Dermis microvascular lymphatic vessel endothelial cell (primary cell): ENCODE measurements at places on chromosomes 13 and 19. TPM values are rescaled to one million over a fixed set of nuclear protein-coding genes. Genes with fewer than 3 reads are reported as not detected.

Gene TNFSF9
- 0.39 and 0.63 TPM in 2 replicates for total RNA-seq

Gene SOX21
- 0.39 and 3.2 TPM in 2 replicates for total RNA-seq

Gene CYP4F2
- total RNA-seq = not detected in 2 replicates

Gene ZNF552
- 7.2 and 7.5 TPM in 2 replicates for total RNA-seq

- no peak for DNase-seq
Observed at GRCh38 chr13:25207291-25207810, 35.3 kb upstream of the AMER2 start.

DNA sequence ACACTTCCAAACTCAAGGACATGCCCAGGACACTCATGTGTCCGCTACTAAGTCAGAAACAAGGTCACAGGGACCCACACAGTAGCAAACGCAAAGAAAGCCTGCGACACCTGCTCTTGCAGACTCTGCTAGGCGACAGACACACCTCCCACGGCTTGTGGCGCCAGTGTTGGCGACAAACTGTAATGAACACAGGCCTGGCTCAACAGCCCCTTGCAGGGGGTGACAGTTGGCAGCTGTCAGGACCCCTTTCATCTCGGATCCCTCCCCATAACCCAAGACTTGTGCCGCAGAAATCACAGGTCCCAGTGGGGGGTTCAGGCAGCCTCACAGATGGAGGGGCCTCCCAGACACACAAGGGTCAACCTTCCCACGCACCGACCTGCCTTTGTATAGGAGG is 364 bp downstream of the CKM start:
- DNase-seq = no peak

GRCh38 chr13:74774264-74774663 is 640.1 kb upstream of the KLF12 start:
- no peak for DNase-seq

DNA sequence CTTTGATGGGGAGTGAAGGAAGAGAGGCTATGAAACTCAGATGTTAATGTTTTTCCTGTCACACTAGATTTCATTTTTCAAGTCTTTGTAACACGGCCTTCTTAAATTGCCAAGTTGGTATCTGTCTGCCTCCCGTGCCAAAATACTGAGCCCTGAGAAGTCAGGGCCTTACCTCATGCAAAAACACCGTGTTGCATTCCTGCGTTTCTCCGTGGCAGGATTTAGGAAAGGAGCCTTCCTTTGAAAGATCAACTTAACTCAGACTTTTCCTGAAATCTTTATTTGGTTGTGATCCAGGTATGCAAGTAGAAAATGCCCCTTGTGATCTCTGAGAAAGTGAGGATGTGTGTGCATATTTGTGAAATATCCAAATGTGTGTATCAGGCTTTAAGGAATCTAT is 1291.0 kb upstream of the SLC10A2 start:
- no peak for DNase-seq

DNA sequence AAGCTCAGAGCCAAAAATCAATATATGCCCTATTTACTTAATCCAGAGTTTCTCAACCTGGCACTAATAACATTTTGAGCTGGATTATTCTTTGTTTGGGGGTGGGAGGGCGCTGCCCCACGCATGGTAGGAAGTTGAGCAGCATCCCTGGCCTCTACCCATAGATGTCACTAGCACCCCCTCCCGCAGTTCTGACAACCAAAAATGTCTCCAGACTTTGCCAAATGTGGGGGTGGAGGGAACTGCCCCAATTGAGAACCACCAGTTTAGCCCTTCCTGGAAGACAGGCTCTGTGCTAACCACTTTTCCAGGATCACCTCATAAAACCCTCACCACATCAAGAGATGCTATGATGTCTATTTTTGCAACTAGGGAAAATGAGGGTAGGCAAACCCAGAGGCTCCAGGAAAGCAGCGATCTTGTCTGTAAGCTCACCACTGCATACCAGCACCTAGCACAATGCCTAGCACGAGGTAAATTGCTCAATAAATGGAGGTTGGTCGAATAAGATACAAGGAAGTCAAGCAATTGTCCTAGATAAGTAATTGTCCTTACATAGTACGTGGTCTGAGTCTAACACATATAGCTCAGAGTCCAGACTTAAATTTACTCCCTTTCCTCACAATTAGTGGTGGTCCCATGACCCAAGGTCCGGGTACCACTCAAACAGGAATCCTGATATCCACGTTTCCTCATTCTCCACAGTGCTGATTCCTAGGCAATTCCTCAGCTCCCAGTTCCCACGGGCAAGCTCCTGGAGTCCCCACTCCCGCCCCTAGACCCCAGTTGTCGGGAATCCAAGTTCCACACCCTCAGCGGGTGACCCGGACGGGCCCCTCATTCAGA is 892 bp downstream of the TRIR start:
- peak; percentile 18 for DNase-seq

- DNase-seq = no peak
Observed at GRCh38 chr19:51100601-51101000, 7.6 kb downstream of the CTU1 start.

GRCh38 chr19:34480971-34481841 is at the start of gene WTIP:
WTIP (plus strand) TSS chr19:34481758; CDS start chr19:34481975, 217 bp downstream.
- peak; percentile 89 for DNase-seq

DNA sequence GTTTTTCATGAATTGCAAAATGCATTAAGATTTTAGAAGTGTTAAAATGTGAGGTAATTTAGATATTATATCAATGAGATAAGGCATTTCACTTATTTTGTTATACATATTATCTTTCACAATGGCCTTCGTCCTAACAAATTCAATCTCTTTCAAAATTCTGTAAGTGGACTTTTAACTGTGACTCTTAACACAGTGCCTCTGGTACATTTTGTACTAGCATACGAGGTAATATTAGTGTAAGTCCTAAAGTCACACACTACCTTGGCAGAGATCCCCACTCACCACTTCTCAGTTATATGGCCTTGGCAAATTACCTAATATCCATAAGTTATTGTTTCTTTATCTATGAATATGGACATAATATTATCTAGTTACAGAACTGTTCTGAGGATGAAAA is 101.3 kb upstream of the SLITRK6 start:
- no peak for DNase-seq

Gene GPR180
- 8.6 and 10.4 TPM in 2 replicates for total RNA-seq

Gene RXFP2
- total RNA-seq = not detected in 2 replicates

Gene XAB2
- 19.4 and 26.0 TPM in 2 replicates for total RNA-seq

DNA sequence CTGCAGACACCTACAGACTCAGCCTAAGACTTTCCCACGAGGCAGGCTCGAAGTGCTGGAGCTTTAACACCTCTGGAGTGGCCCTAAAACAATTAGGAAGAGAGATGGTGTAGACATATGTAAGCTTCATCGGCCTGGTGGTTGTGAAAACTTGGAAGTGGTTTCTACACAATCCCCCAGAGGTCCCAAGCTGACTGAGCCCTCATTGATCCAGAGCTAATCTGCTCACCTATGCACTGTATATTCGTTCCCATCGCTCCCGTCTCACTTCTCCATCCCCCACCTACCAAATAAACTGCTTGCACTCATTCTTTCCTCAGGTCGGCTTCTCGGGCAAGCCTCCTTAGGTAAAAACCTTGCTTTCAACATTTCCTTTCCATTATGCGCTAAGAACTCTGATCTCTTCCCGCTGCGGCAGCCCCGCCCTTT is 767 bp upstream of the ZNF793 start:
- DNase-seq = no peak

Gene LMTK3
- total RNA-seq = under 0.01 and 0.13 TPM in 2 replicates

Gene LYPD5
- 0.13 and 0.39 TPM in 2 replicates for total RNA-seq

DNA sequence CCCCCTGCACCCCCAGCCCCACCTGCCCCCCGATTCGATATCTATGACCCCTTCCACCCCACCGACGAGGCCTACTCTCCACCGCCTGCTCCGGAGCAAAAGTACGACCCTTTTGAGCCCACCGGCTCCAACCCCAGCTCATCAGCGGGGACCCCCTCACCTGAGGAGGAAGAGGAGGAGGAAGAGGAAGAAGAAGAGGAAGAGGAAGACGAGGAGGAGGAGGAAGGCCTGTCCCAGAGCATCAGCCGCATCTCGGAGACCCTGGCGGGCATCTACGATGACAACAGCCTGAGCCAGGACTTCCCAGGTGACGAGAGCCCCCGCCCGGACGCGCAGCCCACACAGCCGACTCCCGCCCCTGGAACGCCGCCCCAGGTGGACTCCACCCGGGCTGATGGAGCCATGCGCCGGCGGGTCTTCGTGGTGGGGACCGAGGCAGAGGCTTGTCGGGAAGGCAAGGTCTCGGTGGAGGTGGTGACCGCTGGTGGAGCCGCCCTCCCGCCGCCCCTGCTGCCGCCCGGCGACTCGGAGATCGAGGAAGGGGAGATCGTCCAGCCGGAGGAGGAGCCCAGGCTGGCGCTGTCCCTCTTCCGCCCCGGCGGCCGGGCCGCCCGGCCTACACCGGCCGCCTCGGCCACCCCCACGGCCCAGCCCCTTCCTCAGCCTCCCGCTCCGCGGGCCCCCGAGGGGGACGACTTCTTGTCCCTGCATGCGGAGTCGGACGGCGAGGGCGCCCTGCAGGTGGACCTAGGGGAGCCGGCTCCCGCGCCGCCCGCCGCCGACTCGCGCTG is 9.2 kb downstream of the SCAF1 start:
- no peak for DNase-seq

- DNase-seq = no peak
Observed at GRCh38 chr13:32330441-32330840, 15.1 kb downstream of the BRCA2 start.

DNA sequence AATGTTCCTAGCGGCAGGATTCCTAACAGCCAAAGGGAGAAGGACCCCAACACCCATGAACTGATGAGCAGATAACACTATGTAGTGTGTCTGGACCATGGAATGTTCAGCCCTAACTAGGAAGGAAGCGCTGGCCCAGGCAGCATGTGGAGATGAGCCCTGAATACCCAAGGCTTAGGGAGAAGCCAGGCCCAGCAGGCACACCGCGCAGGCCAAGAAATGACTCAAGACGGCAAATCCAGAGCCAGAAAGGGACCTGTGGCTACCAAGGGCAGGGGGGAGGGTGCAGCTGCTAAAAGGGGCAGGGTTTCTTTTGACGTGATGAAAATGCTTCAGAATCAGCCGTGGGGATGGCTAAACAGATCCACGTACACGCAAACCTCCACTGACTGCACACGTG is 20.7 kb upstream of the TINCR start:
- DNase-seq = no peak

DNA sequence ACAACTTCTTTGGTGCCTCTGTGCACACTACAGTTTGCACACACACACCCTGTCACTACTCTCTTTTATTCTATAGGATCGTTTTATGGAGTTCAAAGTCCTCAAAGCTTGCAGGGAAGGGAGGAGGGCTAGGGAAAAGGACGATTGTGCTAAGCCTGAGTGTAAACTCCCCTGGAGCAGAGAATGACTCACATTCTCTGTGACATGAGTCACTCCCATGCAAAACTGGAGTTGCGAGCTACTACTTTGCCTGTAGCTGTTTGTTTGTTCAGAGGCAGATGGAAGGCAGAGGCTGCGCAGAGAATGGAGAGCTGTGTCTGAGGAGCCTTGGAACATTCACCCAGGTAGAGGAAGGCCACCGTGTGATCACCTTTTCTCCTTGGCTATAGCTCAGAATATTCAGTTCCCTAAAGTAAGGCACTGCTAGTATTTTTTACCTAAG is 80.5 kb upstream of the MBNL2 start:
- peak; percentile 92 for DNase-seq

GRCh38 chr13:93794197-93794885 is 567.7 kb downstream of the GPC6 start:
- no peak for DNase-seq

DNA sequence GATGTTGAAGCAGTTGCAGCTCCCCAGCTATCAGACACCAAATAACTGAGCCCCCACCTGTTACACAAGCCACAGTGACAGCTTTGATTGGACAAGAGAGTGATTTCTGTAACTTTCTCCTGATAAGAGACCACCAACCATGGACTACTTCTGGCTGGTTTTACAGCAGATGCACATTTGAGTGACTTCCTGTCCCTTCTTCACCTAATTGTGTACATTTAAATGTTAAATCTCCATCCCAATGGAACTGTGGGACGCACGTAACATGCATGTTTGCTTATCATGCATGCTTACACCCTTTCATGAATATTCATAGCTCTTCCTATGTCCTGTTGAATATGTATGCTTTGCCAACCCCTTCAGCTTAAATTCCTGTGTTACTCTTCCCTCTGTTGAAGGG is 6.0 kb upstream of the TNFSF11 start:
- DNase-seq = no peak

GRCh38 chr13:37599519-37599918 is 951 bp upstream of the POSTN start:
- DNase-seq = peak; percentile 12

DNA sequence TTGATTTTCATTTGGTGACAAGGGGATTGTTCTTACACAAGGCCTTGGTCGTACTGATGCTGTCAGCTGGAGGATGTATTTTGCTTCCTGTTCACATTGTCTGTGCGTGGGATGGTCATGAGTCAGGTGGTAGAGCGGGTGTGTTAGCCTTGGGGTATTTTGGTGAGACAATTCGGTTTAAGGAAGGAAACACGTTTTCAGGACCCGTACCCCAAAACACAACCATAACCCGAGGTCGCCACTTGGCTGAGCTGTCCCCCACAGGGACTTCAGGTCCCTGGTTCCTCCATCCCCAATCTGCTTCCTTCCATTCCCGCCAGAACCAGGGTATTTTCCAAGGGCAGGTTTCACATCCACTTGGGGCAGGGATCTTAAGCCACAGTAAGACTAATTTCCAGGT is 15.0 kb downstream of the MYO9B start:
- DNase-seq = no peak

Gene SIGLEC12
- total RNA-seq = not detected in 2 replicates

Gene KIR3DL2
- not detected in 2 replicates for total RNA-seq

DNA sequence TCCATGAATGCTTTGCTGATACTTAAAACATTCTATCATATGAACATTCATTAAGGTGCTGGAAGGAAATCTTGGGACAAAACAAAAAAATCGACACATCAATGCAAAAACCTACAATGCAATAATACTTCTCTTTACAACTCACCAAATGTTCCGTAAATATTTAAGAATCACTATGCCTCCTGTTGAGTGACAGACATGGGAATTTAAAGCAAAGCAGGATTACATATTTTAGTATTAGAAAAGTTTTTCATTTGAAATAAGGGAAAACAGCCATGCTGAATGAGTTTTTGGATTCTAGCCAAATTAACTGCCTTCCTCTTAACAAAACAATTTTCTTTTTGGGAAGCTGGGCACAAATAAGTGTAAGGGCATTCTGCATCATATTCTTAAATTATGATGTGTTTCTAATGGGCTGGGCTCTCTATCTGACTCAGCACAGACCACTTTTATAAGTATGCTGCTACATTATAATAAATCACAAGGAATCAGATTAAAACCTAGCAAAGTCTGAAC is 93.7 kb downstream of the RBM26 start:
- no peak for DNase-seq

Gene SLC25A23
- total RNA-seq = 9.5 and 19.0 TPM in 2 replicates

- DNase-seq = peak; percentile 16
Observed at GRCh38 chr13:74136084-74136658, 2.0 kb upstream of the KLF12 start.

DNA sequence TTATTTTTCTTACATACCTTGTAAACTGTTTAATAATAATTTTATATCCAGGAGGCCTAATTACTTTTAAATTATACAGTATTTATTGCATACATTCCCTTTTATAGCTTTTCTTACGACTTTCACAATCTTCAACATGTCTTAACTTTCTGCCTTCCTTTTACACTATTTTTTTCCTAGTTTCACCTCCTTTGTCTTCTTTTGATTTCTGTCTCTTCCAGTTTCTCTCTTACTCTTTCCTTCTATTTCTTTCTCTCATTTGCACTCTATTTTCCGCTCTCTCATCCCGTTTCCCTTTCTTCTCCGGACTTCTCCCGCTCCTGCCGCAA is 11.5 kb downstream of the ZNF552 start:
- no peak for DNase-seq

- no peak for DNase-seq
Observed at GRCh38 chr13:26787961-26788360, 27.4 kb upstream of the GPR12 start.

Gene COX7A1
- total RNA-seq = 32.7 and 77.4 TPM in 2 replicates
